ENCODE measurements at places on chromosomes 5 and 9.
A peak's percentile ranks its signal among the peaks of the same experiment; 100 is the strongest.

GRCh38 chr5:31736127-31736526 is 97.2 kb downstream of the PDZD2 start:
- no peak for DNase-seq

GRCh38 chr9:87665505-87665904 is 60.4 kb upstream of the CTSL start:
- DNase-seq: no peak

DNA sequence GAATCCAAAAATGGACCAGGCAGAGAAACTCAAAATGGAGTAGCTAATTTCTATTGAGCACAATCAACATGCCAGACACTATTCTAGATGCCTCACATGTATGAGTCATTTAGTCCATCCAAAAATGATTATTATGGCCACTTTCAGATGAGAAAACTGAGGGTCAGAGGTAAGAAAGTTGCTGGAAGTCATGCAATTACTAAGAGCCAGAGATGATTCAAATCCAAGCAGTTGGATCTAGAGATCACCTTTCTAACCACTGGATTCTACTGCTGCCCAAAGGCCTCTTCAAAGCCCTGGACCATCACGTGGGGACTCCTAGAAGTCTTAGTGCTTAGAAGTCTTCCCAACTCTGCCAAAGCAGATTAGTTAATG is 51.8 kb upstream of the HMHB1 start:
- DNase-seq: no peak

- no peak for DNase-seq
Observed at GRCh38 chr9:69458176-69458575, 133.2 kb downstream of the ENTREP1 start.

GRCh38 chr5:36242534-36243485 is 1.1 kb upstream of the NADK2 start:
- no peak for DNase-seq

DNA sequence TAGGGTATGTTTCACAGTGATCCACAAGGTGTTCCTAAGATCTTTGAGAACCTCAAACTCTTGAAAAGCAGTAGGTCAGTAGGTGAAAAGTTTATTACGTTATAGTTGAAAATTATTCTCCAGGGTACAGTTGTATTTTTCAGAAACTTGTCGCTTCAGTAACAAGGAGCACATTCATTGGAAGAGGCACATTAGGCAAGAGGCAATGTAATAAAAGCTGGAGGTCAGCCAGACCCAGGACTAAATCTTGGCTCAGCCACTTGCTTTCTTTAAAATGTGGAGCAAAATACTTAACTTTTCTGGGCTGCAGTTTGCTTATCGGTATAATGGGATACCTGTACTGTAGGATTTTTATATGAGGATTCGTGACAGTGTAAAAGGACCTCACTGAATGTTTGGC is 45.6 kb downstream of the TLE4 start:
- DNase-seq: no peak

DNA sequence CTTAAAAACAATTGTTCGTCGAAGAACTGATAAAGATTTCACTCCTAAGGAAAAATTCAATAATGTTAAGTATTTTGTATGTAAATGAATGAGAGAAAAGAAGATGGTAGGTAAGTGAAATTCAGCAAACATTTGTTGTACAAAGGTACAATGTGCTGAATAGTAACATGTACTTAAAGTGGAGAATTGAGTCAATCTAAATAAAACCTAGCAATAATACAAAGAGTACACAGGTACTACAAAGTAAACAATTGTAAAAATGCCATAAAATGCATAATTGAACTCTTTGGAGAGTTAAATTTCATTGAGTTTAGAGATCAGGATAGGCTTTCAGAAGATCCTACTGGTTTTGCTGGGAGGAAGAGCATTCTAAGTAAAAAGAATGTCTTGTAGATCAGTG is 82.9 kb downstream of the ERBIN start:
- no peak for DNase-seq

DNA sequence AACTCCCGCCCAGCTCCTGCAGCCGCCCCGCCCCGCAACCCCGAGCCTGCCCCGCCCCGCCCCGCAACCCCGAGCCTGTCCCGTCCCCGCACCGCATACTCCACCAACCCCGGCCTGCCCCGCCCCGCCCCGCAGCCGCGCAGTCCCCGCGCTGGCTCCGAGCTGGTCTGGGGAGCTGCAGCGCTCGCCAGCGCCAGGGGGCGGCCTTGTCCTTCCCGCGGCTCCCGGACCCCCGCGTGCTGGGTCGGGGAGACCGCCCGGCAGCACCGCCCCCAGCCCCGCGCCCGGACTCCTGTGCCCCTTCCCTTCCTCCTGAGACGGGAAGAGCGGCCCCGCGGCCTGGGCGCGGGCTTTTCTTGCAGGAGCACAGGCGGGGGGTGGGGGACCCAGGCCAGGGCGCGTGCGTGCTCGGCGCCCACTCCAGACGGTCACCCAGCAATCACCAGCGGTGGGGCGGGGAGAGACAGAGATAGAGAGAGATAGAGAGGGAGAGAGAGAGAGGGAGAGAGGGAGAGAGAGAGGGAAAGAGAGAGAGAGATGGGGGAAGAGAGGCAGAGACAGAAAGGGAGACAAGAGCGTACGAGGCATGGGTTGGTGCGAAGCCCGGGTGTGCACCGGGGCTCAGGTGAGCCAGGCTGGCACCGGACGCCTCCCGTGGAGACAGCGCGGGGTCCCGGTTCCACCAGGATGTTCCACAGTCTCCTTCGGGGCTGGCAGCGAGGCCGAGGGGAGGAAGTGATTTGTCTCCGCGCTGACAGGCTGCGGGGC is 14.7 kb upstream of the TMEM250 start:
- no peak for DNase-seq

GRCh38 chr5:78501411-78502352 is 141.3 kb downstream of the SCAMP1 start:
- peak; percentile 5 for DNase-seq

DNA sequence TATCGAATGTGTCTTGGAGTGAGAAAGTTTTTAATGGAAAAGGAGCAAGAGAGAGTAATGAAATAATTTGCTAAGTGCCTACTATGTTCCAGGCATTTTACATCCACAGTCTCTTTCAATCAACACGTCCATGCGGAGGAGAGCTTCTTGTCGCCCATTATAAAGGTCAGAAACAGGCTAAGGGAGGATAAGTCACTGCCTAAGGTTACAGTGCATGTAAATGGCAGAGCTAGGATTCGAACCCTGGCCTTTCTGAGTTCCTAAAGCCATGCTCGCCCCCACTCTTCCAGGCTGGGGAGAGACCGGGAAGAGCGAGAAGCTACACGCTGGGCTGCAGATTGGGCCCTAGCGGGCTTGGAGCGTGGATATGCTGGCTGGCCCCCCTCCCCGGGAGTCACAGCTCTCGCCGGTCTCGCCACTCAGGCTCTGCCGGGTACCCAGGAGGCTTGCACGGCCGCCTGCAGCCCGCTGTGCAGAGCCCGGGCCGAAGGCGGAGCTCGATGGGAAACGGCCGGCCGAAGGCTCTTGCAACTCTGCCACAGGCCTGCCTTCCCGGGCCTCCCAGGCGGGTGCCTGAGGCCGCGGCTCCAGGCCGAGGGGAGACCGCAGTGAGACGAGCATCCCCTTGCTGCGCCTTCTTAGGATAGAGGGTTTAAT is 775 bp upstream of the LHX2 start:
- no peak for DNase-seq

GRCh38 chr5:156186760-156187159 is 140.2 kb upstream of the SGCD start:
- no peak for DNase-seq

DNA sequence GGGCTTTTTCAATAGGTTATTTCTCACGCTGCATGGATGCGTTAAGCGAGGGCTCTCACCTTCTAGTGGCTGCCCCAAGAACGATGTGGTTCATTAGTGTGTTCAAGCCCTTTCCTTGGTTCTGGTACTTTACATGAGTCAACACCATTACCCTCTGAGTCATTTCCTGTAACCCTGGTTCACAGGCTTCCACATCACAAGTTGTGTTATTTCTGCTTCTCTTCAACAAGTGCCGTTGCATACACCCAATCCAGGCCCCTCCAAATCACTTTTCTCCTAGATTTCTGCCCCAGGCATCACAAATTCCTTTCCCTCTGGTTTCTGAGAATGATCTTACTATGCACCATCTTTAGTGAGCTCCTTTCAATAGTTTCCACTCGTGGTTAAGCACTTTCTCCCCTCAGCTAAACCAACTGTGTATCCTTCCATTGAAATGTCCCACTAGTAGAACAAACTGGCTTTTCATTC is 69.5 kb upstream of the RAD23B start:
- peak; percentile 47 for DNase-seq

GRCh38 chr5:14753292-14753691 is 88.8 kb downstream of the OTULIN start:
- DNase-seq: no peak

- DNase-seq: no peak
Observed at GRCh38 chr9:122822056-122822455, 6.3 kb downstream of the PDCL start.

- no peak for DNase-seq
Observed at GRCh38 chr9:107467416-107467815, 22.2 kb downstream of the KLF4 start.

DNA sequence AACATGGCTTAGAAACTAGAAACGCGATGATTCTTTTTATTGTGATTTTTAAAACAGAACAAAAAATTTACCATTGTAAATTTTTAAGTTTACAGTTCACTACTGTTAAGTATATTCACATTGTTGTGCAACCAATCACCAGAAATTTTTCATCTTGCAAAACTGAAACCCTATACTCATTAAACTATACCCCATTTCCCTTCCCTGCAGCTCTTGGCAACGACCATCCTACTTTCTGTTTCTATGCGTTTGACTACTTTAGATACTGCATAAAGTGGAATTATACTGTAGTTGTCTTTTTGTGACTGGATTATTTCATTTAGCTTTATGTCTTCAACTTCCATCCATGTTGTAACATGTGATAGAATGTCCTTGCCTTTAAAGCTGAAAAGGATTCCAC is 52.5 kb downstream of the SPOCK1 start:
- DNase-seq: no peak

- no peak for DNase-seq
Observed at GRCh38 chr5:132059043-132059695, 1.3 kb upstream of the IL3 start.

DNA sequence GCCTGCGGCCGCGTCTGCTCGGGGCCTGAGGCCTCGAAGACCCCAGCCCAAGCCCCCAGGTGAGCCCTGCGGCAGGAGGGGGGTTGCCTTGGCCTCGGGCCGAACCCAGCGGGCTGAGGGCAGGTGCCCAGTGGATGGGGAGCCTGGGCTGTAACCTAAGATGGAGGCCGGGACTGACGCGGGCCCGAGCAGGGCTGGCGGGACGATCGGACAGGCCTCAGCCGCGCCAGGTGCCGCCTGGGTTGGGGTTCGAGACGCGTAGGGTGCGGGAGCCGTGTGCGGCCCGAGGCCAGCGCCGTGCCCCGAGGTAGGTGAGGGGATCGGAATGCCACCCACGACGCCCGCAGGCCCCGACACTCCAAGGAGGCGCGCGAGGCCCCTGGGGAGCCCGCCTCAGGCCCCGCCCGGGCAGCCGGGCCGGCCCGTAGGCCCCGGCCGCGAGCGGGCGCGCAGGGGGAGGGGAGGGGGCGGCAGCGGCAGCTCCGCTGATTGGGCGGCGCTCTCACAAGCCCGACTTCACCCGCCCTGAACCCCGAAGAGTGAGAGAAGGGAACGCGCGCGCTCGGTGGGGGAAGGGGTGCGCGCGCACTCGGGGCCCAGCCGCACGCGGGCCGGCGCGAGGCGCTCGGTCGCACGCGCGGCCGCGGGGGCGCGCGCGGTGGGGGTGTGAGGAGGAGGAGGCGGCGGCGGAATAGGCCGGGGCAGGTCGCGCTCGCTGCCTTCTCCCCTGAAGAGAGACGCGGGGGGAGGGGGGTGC is at the start of gene NSD1:
Gene NSD1, plus strand, starts transcription at position 678 of the 757 bp plus-strand sequence. CDS start 1,331 bp downstream, outside the sequence.
- DNase-seq: no peak

GRCh38 chr5:140220032-140220697 is 45.2 kb downstream of the CYSTM1 start:
- no peak for DNase-seq

DNA sequence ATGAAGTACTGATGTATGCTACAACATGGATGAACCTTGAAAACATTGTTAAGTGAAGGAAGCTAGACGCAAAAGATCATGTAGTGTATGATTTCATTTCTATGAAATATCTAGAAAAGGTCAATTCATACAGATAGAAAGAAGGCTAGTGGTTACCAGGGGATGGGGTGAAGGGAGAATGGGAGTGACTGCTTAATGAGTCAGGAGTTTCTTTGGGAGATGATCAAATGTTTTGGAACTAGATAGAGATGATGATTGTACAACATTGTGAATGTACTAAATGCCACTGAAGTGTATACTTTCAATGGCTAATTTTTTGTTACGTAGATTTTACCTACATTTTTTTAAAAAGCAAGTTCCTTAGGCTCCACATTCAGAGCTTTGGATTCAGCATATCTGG is 14.9 kb upstream of the DELE1 start:
- DNase-seq: no peak

DNA sequence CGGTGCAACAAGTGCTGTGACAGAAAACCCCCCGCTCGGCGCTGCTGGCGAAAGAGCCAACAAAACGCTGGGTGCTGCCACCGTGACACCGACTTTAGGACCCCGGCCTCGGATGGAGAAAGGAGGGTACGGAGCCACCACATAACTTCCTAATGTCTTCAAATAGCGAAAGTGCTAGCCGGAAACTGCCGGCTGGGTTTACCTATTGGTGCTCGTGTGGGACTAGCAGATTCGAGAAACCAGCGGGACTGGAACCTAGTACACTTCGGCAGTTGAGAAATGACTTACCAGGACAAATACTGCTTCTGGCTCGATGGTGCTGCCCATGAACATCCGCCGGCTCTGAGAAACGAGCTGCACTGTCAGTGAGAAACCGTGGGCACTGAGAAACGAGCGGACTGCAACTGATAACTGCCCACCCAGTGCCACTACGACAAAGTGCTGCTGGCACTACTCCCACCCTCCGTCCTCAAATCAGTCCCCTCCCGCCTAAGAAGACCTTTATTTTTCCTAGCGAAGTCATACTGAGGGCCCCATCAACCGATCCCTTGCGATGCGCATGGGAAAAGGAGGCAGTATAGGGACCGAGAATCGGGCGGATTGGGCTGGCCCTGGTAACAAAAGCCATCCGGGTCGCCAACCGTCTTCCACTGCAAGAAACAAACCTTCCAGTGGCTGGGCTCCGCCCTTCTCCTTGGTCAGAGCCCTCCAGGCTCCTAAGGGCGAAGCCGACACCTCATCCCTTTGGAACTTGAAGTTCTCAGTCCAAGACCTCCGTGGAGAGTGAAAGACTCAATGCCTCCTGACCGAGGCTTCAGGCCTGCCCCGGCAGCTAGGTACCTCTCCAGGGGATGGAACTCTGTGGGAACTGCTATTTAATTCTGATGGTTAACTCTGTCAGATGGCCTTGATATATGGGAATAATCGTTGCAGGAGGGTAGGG is 27.0 kb upstream of the ANXA2R start:
- DNase-seq: peak; percentile 92

GRCh38 chr5:133869519-133870335 is 98.7 kb downstream of the C5orf15 start:
- no peak for DNase-seq
